ENCODE measurements at places on chromosomes 4 and X. TPM values are rescaled to one million over a fixed set of nuclear protein-coding genes. Genes with fewer than 3 reads are reported as not detected.

The PPEF2 gene
- not detected for total RNA-seq

The ANXA3 gene
- 4.5 TPM for total RNA-seq

The BOD1L1 gene
- total RNA-seq: 35.4 TPM

The BBS7 gene
- 7.5 TPM for total RNA-seq

The TEX13D gene
- not detected for total RNA-seq

The KLKB1 gene
- 0.98 TPM for total RNA-seq

The ANOS1 gene
- under 0.01 TPM for total RNA-seq
